ENCODE measurements at places on chromosomes 2 and 18.

DNA sequence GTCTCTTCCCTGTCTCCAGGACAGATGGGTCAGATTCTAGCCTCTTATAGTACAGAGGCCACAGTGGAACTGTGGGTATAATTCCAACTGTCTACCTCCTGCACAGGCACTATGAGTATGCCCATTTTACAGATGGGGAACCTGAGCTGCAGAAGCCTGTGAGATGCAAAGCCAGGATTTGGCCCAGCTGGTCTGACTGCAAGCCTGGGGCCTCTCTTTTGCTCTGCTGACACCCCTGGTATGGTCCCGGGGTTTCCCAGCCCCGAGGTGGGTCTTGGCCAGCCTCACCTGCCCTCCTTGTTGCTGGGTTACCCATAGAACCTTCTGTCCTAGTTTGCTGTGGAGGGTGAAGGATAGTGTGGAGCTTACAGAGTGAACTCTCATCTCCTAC lies 9.8 kb downstream of the HS6ST1 start:
- no peak for DNase-seq

DNA sequence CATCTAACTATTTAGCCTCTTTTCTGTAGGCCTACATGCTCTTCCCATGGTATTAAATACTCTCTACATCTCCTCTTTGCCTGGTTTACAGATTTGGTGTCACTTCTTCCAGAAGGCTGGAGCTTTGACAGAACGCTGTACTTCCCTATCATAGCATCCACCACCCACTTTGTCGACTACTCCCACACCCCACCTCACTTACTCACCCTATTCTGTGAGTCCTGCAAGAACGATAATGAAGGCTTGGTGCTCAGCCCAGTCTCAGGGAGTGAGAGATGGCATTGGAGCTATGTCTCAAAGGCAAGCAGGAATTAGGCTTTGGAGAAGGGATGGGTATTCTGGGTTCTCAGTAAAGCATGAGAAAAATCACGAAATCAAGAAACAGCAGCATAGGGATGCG lies 20.3 kb upstream of the KDM3A start:
- DNase-seq: no peak

DNA sequence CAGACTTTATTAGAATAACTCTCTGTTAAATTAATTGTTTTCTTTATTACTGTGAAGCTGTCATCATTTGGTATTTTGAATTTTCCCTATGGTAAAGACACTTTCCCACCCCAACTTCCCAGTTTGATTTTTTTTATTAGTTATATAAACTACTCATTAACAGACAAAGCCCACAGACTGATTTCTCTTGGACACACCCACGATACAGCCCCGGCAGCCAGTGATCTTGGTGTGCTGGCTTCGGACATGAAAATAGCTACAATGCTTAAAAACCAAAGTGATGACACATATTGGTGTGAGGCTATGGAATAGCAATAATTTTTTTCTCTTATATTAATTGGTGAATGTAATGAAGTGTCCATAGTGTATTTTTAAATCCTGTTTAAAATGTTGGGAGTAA lies 225.4 kb upstream of the SIX3 start:
- no peak for DNase-seq

- no peak for DNase-seq
These were observed 27.1 kb upstream of the PTMA start for GRCh38 chr2:231680992-231681852.

DNA sequence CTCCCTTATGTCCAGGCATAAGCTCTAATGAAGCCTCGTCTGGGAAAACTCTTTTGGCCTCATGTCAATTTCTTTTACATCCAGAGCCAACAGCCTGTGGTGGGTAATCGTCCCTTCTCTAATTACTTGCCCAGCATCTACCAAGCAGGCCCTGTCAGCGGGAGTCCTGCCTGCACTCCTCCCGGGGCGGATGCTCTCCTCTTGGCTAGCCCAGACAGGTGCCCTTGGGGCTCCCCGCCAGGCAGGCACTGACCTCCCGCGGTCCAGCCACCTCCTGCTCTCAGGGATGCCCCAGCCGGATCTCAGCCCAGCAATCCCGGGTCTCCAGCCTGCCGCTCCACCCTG lies 74.2 kb downstream of the NCAPH start:
- DNase-seq: no peak

- no peak for DNase-seq
These were observed 136.2 kb downstream of the FMNL2 start for GRCh38 chr2:152470861-152471854.

GRCh38 chr2:204453730-204454167 lies 91.5 kb upstream of the PARD3B start:
- no peak for DNase-seq

DNA sequence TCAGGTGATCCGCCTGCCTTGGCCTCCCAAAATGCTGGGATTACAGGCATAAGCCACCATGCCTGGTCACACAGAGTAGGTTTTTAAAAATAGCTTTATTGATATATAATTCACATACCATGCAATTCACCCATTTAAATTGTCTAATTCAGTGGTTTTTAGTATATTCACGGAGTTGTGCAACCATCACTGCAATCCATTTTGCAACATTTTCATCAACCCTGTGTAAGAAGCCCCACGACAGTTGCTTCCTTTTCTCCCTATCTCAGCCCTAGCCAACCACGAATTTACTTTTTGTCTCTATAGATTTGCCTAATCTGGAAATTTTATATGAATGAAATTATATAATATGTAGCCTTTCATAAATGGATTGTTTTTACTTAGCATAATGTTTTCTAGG lies 266.4 kb downstream of the NAPG start:
- no peak for DNase-seq

DNA sequence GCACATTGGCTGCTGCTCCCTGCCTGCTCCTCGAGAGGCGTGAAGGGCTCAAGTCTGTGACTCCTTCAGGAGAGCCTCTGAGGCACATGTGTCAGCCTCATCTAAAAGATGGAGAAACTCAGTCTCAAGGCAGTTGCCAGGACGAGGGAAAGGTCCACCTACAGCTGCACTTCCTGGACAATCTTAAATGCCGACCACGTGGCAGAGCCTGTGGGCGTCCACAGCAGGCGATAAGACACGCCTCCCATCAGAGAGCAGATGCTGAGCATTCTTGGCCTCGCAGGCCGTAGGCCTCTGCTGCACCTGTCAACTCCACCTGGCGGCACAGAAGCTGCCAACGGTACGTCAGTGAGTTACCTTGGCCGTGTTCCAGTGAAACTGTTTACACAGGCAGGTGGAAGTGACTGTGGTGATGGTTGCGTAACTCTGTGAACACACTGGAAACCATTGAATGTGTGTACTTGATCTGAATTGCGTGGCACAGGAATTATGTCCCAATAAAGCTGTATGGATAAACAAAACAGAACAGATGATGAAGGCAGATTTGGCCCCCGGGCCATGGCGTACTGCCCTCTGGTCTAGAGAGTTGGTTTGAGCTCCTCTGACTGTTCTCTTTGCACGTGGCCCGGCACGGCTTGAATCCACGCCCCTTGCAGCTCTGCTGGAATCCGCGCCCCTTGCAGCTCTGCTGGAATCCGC lies 114.5 kb downstream of the RNF144A start:
- peak; percentile 83 for DNase-seq

DNA sequence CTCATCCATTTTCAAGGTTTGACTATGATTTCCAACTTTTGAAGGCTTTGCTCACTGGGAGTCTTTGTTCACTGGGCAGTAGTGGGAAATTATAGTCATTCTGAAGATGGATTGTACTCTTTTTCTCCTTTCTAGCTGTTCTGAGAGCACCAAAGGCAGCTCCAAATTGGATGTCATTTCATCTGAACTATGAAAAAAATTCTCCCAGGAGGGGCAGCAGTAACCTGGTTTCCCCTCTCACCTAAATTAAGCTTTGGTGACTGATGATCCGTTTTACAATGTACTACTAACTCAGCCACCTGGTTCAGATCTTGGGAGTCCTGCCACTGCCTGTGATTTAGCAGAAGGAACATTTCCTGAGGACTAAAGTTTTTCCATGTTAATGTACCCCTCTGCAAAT lies 17.6 kb downstream of the ARHGEF33 start:
- DNase-seq: no peak

GRCh38 chr18:61699397-61700110 lies 193.3 kb downstream of the RNF152 start:
- DNase-seq: no peak

- DNase-seq: no peak
These were observed 183.5 kb downstream of the CBLN2 start for GRCh38 chr18:72360634-72361033.

DNA sequence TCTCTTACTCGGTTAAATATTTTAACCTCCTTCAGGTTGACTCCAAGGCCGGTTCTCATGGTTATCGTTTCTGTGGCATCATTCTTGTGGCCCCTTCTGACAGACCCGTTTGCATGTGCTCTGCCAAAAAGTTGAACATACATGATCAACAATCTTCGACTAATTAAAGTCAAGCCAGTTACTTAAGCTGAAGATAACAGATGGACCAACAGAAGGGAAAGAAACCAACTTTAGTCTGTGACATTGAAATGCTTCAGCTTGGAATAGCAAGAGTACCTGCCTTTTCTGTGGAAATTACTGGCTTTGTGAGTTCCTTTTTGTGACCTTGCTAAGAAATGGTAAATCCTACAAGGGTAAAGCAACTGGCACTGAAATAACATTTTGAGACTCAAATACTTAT lies 1429.1 kb downstream of the LRP1B start:
- no peak for DNase-seq

GRCh38 chr2:33358878-33359277 lies 117.6 kb upstream of the RASGRP3 start:
- no peak for DNase-seq

- DNase-seq: no peak
These were observed 154.3 kb downstream of the GLI2 start for GRCh38 chr2:120889936-120890335.

DNA sequence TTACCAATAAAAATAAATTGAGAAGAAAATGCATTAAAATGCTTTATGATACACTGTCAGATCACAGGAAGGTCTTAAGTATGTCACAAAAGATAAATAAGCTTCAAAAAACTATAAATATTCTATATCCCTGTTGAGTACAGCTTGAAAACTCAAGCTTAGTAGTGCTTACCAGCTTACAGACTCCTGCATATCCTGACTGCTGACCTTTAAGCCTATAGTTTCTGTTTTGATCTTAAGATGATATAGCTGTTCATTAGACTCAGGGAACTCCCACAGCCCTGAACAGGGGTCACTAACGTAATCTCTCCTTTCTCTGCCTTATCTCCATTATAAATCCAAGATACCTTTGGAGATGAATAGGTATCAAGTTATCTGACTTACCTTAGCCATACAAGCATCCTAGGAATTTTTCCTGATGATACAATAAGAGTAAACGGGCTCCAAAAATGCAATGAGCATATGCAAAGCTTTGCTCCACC lies 93.7 kb upstream of the RBBP8 start:
- no peak for DNase-seq

DNA sequence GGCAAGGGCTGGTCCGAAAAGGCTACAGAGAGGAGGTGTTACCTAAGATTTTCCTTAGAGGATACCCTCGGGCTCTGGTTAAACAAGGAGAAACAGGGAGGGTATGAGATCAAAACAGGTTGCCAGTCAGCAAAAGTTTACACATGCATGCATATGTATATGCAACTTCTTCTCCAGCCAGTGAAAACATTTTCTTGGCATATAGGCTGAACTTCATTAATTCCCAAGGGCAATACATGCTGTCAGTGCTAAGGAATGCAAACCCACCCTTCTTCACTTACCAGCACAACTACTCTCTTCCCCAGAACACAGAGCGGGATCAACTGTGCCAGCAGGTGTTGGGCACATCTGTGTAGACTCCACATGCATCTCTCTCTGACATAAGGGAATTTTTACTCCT lies 176.0 kb downstream of the GFPT1 start:
- no peak for DNase-seq

- DNase-seq: no peak
These were observed 117.6 kb upstream of the HAAO start for GRCh38 chr2:42909966-42910365.

DNA sequence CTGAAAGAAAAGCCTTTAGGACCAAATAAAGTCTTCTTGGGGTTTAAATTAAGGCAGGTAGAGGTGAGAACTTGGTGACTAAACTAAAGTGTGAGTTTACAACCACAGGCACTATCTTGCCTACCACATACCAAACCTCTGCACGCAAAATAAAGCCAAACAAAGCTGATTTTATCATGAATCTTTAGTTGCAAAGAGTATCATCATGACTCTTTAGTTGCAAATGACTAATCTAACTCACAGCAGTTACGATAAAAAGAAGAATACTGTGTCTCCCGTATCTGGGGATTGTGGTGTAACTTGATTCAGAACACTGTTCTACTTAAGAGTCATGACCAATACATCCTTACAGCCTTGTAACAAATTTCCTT lies 11.2 kb downstream of the CFAP210 start:
- no peak for DNase-seq

GRCh38 chr2:62576276-62576939 lies 70.4 kb upstream of the TMEM17 start:
- DNase-seq: no peak

DNA sequence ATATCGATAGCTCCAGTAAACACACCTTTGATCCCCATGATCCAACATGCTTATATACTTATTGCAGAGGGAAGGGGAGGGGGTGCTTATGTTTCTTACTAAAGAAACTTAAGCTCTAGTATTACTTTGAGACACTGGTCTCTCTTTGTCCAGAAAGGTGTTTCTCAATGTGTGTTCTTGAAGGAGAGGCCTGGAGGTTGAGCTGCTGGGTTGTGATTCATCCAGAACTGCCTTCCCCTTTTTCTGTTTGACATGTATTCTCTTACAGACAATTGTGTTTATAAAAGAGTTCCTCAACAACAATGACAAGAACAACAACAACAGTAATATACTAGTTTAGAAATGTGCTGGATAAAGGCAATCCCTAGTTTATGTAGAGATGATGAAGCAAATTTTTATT lies 516.0 kb upstream of the FAM98A start:
- DNase-seq: no peak

DNA sequence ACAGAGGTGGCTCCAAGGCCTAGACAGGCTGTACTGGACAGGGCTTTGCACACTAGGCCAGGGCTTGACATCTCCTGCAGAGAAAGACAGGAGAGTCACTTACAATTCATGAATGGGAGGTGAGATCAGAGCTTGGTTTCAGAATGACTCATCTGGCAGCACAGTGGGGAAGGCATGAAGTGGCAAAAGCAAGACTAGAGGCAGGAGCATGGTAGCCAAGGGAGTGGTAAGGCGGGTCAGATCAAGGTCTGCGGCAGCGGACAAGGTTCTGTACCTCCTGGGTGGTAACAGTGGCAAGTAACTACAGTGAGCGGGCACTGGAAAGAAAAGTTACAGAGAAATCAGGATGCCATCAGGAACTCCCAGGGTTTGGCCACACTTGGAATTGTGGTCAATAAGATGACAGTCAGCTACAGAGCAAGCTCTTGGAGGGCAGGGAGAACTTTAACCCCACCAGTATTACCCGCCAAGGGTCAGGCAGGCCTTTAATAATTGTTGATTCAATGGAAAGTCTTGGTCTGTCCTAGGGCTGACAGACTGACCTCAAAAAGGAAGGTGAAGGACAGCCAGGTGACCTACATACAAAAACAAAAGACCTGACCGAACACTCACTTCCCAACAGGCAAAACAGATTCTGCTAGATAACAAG lies 5.7 kb downstream of the MCFD2 start:
- no peak for DNase-seq

DNA sequence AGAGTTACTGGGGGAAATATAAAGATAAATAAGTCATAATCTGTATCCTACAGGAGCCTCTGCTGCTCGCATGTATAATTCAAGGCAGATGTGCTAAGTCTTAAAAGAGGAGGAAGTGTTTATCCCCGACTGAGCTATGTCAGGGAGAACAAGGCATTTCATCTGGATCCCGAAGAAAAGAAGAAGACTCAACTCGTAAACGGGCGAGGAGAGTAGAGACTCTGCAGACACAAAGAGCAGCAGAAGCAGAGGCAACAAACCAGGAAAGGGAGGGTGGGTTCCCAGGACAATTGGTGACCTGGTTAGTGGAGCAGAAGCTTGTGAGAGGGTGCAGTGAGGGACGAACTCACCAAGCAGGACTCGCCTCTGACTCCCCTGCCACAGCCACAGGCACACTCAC lies 368.6 kb downstream of the EIPR1 start:
- DNase-seq: no peak
